ENCODE measurements at places on chromosomes 1 and 21.
A peak's percentile ranks its signal among the peaks of the same experiment; 100 is the strongest.

- DNase-seq, result peak; percentile 71
Measured at GRCh38 chr1:67532452-67533216, 102.4 kb upstream of the SERBP1 start.

GRCh38 chr1:232305050-232305449 is 324.9 kb downstream of the SIPA1L2 start:
- peak; percentile 34 for DNase-seq

- DNase-seq, result no peak
Measured at GRCh38 chr21:17455028-17455353, 57.9 kb upstream of the CXADR start.

DNA sequence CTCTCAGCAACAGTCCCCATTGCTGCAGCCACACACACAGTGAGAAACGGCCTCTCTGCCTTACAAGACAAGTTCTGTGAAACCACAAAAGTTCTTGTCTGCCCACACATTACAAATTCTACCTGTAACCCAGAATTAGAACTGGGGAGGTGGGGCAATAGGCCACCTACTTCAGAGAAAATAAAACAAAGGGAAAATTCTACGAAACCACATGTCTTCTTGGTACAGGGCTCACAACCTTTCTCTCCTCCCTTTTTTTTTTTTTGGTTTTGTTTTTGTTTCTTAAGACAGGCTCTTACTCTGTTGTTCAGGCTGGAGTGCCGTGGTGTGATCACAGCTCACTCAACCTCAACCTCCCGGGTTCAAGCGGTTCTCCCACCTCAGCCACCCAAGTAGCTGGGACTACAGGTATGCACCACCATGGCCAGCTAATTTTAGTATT is 30.2 kb downstream of the LPAR3 start:
- no peak for DNase-seq

DNA sequence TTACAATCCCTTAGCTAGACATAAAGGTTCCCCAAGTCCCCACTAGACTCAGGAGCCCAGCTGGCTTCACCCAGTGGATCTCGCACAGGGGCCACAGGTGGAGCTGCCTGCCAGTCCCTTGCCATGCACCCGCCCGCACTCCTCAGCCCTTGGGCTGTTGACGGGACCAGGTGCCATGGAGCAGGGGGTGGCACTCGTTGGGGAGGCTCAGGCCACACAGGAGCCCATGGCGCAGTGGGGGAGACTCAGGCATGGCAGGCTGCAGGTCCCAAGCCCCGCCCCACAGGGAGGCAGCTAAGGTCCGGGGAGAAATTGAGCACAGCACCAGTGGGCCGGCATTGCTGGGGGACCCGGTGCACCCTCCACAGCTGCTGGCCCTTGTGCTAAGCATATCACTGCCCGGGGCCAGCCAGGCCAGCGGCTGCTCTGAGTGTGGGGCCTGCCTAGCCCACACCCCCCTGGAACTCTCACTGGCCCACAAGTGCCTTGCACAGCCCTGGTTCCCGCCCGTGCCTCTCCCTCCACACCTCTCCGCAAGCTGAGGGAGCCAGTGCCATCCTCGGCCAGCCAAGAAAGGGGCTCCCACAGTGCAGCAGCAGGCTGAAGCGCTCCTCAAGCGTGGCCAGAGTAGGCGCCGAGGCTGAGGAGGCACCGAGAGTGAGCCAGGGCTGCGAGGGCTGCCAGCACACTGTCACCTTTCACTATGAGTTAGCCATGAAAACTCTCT is 117.8 kb downstream of the LIPI start:
- no peak for DNase-seq

DNA sequence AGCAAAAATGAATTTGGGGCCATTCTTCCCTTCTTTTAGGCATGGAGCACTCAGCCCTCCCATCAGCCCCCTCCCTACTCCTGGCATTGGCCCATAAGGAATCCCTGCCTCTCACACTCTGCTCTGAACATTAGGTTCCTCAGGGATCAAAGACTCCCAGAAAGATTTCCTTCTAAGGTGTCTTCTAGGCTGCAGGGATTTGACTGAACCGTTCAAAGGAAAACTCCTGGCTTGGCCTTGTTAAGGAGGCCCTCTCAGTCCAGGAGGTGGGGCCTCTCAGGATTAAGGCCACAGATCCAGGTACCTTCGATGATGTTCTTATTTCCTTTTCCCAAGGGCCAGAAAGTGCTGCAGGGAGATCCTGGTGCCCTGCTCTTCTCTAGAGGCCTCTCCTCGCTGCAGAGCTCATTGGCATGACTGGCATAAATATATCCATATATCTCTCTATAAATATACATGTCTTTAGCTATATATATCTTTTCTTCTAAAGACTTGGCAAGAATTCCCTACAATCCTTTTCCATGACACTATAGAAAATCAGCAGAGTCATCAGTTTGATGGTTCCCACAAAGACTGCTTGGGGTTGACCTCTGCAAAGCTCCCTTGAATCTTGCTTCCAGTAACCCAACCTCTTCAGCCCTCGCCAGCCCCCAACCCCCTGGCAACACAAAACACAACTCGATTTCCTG is 59.1 kb downstream of the PLXNA2 start:
- no peak for DNase-seq

GRCh38 chr1:180672105-180672504 is 40.3 kb downstream of the XPR1 start:
- no peak for DNase-seq

GRCh38 chr21:14602382-14602958 is 56.4 kb upstream of the SAMSN1 start:
- DNase-seq, result no peak

DNA sequence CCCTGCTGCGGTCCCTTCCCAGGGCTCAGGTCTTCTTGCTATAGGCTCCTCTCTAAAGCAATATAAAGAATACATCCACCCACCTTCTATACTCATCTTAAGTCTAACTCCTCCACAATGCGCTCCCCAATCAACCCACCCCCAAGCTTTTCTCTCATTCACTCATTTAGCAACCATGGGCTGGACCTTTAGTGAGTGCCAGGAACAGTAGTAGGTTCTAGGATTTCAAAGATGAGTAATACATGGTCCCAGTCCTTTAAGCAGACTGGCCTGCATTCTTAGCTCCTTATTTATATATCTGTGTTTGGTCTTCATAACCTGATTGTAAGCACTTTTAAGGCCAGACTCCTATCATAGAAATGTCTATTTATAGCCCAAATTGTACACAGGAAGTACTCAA is 5.9 kb downstream of the CAMK1G start:
- DNase-seq, result no peak

DNA sequence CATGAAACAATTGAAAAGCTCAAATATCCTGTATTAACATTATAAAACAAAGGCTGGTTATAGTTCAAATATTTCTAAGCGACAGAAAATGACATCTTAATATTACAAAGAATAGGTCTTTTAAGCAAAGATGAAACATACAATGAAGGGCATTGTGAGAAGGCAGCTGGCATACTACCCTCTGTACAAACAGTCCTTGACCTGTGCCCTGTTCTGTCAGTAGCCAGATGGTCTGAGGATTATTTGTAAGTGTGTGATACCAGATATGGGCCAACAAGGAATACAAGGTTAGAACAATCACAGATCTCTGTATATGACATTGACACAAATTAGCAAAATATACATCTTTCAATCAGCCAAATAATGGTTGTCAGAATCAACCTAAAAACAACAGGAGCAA is 1350.4 kb downstream of the AMY1C start:
- no peak for DNase-seq

DNA sequence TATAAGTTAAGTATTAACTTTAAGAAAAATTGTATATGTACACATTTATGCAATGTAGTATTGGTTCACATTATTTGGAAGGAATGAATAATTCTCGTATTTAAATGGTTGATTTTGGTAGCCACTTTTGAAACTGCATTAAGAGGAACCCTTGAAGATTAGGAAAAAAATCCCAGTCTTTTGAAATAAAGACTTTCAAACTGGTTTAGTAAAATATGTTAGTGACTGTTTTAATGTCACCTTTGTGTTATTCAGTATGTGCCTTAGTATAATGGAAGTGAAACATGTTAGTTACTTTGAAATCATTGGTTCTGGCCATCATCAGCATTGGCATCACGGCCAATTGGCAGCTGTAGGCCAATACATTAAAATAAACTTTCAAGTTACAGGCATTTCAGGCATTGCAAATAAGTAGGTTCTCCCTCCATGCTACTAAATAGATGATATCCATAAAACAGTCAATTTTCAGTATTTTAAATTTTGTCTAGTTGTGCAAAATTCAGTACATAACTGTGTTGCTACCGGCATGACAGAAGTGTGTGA is 4.4 kb downstream of the MIER1 start:
- DNase-seq, result no peak

GRCh38 chr1:1730870-1731269 is 6.7 kb upstream of the CDK11A start:
- DNase-seq, result no peak

GRCh38 chr1:100304921-100305320 is 38.9 kb downstream of the RTCA start:
- DNase-seq, result no peak

- DNase-seq, result no peak
Measured at GRCh38 chr1:114286179-114286578, 132.5 kb upstream of the SYT6 start.

DNA sequence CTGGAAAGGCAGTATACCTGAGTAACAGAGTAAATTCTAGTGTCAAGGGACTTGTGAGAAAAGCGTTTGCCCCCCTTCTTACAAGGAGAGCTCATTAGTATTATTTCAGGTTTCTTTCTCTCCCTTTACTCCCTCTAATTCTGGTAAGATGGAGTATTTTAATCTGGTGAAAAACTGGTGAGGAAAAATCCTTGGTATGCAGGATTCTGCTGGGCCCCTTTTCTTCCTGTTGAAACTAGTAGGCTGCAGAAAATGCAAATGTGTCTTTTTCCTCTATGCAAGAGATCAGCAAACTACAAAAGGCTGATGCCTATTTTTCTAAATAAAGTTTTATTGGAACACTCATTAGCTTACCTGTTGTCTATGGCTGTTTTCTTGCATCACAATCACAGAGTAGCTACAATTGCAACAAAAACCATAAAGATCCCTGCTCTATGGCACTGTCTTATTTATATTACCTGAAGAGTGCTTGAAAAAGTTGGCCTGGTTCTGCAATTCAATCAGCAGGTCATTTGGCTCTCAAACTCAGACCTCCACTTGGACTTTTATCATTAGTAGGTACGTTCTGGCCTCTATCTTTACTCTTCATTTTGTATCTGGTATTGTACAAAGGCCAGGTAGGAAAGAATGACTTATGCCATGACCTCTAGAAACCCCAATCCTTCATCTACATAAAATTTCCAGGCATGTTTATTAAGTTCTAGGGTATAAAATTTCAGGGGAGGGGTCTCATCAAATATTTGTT is 109.6 kb downstream of the AKT3 start:
- DNase-seq, result no peak

DNA sequence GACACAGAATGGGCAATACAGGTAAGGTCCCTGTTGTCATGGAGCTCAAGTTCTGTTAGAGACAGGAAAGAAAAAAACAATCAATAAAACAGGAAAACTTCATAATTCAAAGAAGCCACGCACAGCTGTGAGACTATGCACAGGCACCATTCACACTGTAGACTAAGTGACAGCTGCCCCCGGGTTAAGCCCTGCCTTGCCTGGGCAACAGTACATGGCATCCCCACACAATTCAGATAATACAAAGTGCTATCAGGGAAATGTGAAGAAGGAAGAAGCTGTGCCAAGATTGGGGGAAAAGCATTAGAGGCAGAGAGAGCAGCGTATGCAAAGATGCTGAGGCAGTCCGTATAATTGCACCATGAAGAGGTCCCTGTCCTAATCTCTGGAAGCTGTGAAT is 9.0 kb upstream of the KCNE2 start:
- DNase-seq, result no peak

GRCh38 chr1:169793730-169794129 is 977 bp downstream of the METTL18 start:
- DNase-seq, result no peak

- DNase-seq, result no peak
Measured at GRCh38 chr1:21902026-21903012, 34.8 kb downstream of the HSPG2 start.

GRCh38 chr1:1680031-1680911 is 12.3 kb downstream of the SLC35E2B start:
- no peak for DNase-seq

DNA sequence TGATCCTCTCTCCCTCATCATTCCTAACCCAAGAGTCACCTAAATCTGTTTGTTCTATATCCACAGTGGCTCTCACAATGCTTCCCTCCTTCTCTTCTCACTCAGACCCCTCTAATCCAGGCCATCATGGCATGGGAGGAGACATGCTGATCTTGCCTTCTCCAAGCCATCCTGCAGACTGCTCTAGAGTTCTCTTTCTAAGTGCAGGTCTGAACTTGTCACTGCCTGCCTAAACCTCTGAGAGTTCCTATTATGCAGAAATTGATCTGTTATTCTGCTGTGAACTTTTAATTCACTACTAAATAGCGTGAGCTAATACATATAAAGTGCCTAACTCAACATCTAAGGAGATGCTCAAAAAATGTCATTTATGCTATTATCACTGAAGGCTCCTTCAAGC is 26.8 kb downstream of the LAMC2 start:
- DNase-seq, result no peak

GRCh38 chr1:30377230-30378002 is 346.0 kb downstream of the MATN1 start:
- DNase-seq, result no peak

DNA sequence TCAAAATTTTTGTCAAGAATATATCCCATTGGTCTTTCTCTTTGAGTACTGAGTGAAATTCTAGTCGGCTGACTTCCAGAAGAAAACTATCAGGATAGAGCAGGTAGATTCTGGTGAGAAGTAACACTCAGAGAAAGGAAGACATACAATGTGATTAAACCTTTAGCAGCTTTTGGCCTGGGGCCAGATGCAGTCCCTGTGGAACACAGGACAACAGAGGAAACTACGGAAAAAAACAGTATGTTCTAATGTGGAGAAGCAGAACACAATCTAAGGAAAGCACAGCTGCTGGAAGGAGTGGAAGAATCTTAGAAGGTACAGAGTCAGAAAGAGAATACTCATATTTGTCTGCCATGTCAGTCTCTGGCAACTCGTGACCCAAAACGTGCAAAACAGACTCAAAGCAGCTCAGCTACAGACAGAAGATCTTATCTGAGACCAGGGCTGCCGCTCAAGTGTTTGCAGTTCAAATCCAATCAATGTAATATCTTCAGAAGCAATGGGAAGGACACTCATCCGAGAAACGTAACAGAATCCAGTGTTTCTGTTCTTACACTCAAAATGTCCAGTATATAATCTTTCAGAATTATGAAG is 283.8 kb downstream of the MRPL39 start:
- DNase-seq, result no peak

- DNase-seq, result peak; percentile 73
Measured at GRCh38 chr1:218557731-218558130, 212.6 kb downstream of the TGFB2 start.

- DNase-seq, result no peak
Measured at GRCh38 chr21:39373634-39374033, 24.7 kb upstream of the HMGN1 start.

- DNase-seq, result no peak
Measured at GRCh38 chr1:951364-951763, 7.7 kb downstream of the NOC2L start.

- no peak for DNase-seq
Measured at GRCh38 chr1:172973424-172973823, 77.3 kb downstream of the TNFSF18 start.

DNA sequence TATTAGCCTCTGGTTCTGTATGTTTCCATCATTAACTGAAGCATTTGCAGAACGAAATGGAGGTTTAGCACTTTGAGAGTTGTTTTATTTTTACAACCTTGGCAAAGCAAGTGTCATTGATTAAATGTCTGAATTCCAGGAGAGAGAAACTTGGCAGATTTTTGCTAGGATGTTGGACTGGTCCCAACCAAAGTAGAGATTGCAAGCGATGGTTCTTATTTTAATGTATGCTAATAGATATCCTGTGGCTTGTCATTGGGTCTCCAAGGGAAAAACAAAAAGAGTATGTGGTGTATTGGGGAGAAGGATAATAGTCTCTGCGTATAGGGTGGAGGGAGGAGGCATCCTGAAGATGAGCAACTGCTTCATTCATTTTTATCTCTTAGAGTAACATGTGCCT is 457.2 kb upstream of the RUNX1 start:
- DNase-seq, result no peak
